ENCODE measurements at places on chromosomes 2 and 18.

DNA sequence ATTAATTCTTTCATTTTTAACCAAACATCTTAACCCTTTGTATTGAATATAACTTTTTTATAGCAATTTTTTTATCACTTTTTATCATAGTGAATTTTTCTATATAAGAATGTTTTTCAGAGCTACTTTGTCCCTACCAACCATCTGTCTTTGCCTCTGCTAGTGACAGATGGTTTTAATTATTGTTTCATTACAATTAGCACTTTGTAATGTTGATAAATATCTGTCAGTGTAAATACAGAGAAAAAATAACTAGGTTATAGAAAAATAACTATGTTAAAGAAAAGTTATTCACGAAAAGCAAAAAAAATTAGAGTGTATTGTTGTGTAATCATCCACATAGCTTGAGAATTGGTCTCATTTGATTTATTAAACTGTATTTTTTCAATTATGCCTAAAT, 91.0 kb upstream of the CDH19 start:
- no peak for DNase-seq

DNA sequence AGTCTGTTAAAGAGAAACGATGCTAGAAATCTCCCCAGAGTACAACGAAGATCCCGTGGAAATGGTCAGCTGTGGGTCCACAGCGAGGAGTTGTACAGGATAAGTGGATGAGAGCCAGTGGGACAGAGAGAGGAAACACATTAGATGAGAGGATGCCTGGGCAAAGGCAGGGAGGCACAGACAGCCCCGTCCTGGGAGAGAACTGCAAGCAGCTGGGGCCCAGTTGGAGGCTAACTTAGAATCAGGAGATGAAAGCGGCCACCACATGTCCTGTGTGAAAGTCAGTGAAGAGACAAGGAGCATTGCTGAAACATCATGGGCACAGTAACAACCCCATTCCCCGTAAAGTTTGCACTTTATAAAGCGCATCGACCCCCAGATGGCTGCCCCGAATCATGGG, 157.5 kb downstream of the RAPGEF4 start:
- no peak for DNase-seq

DNA sequence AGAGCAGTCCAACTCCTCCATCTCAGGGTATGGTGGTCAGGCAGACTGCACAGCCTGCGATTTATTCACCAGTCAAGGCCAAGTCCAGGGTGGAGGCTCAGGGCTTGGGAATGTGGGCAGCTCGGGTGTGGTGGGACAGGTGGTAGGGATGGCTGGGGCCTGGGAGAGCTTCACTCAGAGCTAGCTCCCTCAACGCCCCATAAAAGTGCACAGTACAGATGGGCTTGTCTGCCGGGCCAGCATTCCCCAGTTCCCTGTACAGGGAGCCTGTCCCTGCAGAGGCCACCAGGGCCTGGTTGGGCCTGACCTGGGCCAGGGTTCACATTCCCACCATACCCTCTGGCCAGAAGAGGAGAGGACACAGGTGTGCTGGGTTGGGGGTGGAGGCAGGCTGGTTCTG, 49.2 kb upstream of the OTOS start:
- DNase-seq: no peak

- DNase-seq: no peak
Measured at GRCh38 chr2:68806511-68807109, 64.6 kb downstream of the BMP10 start.

- DNase-seq: no peak
Measured at GRCh38 chr2:26738481-26738880, 25.6 kb upstream of the SLC35F6 start.

DNA sequence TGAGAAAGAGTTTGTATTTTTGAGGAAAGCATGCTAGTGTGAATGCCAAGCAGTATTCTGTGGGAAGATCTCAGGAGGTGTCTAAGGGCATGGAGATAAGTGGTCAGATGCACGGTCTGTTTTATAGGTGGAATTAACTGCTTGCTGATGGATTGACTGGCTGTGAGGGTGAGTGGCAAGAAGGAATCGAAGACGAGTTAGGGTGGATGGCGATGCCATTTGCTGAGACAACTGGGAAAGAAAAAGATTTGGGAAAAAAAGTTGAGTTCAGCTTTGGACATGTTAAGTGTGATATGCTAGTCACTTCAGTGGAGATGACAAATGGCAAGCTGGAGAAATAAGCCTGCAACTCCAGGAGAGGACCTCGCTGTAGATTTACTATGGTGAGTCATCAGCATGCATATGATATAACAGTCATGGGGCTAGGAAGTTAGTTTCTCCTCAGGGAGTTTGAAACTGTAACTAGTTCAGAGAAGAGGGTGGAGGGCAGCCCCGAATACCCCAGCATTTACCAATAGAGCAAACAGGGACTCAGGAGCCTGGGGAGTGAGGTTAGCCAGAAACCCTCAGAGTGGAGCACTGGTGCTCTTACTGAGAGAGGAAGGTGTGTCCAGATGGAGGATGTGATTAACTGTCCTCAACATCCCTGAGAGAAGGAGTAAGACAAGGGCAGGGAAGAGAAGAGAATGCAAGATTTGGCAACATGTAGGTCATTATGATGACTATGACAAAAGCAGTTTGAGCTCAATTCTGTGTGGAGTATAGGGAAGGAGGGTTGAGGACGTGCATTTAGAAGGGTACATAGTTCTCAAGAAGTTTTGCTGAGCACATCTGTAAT, 2.0 kb upstream of the HK2 start:
- DNase-seq: peak; percentile 62

DNA sequence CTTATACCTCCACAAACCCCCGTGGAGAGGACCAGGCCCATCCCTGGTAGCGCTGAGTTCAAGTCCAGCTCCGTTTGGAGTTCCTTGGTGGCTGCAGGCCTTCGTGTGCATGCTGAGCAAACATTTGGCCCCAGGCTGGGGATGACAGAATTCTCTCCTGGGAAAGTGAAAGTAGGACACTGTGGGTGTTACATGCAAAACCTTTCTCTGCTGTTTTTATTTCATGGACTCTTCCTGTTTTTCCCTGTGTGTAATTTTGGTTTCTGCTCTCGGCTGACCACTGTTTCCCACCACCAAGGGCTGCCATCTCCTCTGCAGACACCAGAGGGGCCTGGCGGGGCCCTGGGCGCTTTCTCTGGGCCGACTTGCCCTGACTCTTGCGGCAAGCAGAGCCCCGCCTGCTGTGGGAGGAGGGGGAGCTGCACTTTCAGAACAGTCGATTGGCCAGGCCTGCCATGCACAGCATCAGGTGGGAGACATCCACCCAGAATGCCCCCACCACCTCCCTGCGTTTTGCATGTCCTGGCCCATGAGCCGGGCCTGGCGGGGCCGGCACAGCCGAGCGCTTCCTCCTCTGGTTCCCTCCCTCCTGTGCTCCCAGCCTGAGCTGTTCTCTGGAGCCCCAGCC, 102.4 kb downstream of the CABLES1 start:
- no peak for DNase-seq

DNA sequence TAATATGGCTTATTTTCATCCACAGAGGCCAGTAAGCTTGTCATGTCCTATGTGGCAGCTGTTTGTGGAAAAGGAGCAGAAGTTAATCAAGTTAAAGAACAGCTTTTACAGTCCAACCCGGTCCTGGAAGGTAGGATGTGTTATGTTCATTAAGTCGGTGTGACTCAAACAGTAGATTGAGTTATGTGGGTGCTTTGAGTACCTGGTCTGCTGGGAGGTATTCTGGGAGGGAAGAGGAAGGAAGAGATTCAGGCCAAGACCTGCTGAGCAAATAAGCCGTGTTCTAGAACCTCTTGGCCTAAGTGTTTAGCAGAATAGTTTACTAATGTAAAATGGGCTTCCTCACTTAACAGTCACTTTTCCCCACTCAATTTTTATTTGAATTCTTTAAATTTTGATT, 96.2 kb downstream of the MYO1B start:
- no peak for DNase-seq

DNA sequence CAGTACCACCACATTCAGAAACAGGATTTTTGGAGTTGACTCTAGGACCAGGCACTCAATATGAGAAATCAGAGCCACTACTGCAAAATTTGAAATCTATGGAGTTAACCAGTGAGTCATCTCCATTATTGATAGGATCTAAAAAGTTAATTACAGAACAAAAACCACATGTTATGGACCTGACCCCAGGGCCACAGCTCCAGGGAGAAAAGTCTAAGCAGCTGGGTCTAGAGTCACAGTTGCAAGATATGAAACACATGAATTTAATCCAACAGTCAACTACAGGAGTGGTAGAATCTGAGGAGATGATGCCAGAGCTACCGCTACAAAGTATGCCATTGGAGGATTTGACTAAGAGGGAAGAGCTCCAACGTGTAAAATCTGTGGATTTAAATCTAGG, 13.4 kb upstream of the ZNF512 start:
- DNase-seq: no peak

GRCh38 chr2:200695191-200695590, 109.4 kb downstream of the AOX1 start:
- no peak for DNase-seq

GRCh38 chr2:173649527-173650219, 295.0 kb downstream of the CDCA7 start:
- DNase-seq: no peak

GRCh38 chr2:197322724-197323720, 12.4 kb upstream of the ANKRD44 start:
- no peak for DNase-seq

- DNase-seq: no peak
Measured at GRCh38 chr2:31414601-31415241, at the start of gene XDH. TSS of gene XDH (minus strand) at chr2:31414742. CDS start at chr2:31414666, 76 bp downstream.

- no peak for DNase-seq
Measured at GRCh38 chr18:69845593-69846506, 101.8 kb downstream of the CD226 start.

- DNase-seq: no peak
Measured at GRCh38 chr2:9857814-9858729, 14.8 kb downstream of the TAF1B start.

DNA sequence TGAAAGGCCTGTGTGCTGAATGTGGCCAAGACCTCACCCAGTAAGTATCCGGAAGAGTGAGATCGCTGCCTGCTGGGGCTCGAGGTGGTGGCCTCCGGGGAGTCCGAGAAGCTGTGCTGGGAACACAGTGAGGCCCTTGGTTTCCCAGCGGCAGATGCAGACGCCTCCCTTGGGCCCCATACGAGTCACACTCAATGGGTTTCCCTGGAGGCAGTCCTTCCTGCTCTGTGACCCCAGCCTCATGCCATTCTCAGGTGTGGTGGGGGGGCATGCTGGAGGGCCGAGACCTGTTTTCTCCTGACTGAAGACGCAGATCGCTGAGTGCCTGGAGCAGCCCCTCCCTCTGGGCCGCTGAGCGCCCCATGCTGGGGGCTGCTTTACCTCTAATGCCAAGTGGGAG, 15.7 kb downstream of the CTDP1 start:
- no peak for DNase-seq

DNA sequence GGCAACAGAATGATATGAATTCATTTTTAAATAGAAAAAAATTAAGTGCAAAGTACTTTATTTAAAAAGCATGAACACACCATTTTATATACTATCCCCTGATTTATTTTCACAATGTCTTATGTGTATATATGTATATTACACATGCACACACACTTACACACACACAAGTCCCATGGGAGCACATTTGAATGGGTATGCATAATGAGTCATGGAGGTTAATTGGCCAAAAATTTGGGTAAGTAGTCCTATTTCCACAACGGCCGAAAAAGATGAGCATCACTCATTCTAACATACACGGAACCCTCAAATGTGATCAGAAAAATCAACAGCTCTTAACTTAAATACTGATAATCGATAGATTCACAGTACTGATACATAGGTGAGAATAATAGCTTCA, 97.4 kb upstream of the NABP1 start:
- DNase-seq: no peak

- DNase-seq: no peak
Measured at GRCh38 chr2:154700136-154700535, 1.6 kb downstream of the KCNJ3 start.

GRCh38 chr2:64820901-64821300, 167.2 kb upstream of the SERTAD2 start:
- DNase-seq: no peak

DNA sequence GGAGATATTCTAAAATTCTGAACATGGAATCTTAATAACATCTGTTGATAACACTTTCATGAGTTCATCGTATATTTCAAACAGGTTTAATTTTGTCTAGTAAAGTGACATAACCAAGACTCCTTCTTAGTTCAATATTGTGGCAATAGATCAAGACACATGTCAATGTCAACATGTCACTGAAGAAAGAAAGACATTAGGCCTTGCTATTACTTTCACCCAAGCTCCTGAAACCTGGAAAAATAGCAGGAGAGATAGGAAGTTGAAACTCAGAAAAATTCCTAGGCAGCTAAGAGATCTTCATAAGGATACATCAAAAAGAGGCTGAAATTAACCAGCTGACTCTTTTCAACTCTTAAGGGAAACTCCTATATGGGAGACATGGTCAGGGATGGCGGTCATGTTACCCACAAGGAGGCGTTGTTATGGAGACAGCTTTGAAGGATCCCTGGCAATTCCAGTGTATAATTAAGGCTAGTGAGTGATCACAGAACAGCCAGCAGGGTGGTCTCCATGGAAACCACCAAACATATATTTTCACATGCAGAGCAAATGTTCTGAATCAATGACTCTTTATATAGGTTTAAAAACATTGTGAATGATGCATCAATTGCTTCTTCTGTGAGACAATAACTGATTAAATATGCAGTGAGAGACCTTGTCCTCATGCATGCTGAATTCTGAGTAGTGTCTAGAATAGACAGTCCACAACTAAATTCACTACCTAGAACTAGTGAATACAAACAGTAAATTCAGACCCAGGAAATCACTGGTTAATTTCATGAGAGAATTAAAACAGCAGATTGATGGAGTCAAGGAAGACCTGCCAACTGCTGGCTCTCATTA, 115.3 kb upstream of the RIOK3 start:
- peak; percentile 9 for DNase-seq

GRCh38 chr2:60837123-60837522, 44.3 kb upstream of the REL start:
- DNase-seq: no peak

- DNase-seq: no peak
Measured at GRCh38 chr2:165636959-165637358, 157.1 kb downstream of the GALNT3 start.

DNA sequence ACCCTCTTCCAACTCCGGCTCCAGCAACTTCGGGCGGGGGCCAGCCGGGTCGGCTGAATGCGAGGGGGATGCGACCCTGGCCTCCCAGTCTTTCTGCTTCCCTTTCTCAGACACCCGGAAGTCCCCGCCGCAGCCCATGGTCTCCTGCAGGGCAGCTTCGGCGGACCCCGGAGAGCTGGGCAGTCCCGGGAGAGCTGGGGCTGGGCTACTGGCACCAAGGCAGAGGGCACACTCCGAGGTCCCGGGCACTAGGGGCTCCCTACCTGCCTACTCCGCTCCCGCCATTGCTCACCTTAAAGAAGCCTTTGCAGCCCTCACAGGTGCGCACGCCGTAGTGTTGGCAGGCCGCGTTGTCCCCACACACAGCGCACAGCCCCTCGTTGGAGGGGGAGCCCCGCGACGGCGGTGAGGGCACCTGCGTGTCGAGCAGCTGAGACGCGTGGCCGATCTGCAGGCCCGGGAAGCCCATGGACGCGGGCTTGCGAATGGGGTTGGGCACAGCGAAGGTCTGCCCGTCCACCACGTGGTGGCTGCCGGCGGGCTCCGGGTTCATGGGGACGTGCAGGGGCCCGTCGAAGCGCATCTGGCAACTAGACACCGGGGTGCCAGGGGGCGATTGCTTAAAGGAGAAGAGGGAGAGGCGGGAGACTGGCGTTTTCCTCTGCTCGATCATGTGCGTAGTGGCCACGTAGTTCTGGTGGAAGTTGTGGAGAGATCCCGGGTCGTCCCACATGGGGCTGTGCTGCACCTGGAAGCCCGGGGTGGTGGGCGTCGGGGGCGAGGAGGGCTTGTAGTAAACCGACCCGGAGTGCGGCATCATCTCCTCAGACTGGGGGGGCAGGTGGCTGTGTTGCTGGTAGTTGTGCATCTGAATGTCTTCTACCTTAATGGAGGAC, 3.2 kb downstream of the NR4A2 start:
- DNase-seq: no peak

All from RKO (cell line).